Activated naive CD8-positive, alpha-beta T cell treated with anti-CD3 and anti-CD28 coated beads, Interleukin-2, amount 10 ng/mL, durations not matched to agents 7 days and 5 days (primary cell): ENCODE measurements at places on chromosomes 12 and 14. TPM values are rescaled to one million over a fixed set of nuclear protein-coding genes. Genes with fewer than 3 reads are reported as not detected.

DNA sequence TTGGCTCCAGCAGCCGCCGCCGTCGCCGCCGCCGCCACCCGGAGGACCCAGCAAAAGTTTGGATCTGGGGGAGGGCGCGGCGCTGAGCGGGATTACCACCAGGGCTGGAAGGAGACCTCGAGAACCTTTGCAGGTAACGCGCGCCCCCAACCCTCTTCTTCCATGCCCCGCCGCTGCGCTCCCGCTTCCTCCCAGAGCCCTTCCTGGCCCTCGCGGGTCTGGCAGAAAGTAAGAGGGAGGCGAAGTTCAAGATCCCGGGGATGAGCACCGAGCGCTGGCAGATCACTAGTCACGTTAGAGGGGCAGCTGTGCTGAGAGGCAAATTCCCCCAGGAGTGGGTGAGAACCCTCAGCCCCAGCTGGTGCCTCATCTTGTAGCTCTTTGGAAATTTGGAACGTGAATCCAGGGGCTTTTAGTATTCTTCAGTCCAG is 3.9 kb downstream of the FLRT2 start:
- DNase-seq, result no peak

DNA sequence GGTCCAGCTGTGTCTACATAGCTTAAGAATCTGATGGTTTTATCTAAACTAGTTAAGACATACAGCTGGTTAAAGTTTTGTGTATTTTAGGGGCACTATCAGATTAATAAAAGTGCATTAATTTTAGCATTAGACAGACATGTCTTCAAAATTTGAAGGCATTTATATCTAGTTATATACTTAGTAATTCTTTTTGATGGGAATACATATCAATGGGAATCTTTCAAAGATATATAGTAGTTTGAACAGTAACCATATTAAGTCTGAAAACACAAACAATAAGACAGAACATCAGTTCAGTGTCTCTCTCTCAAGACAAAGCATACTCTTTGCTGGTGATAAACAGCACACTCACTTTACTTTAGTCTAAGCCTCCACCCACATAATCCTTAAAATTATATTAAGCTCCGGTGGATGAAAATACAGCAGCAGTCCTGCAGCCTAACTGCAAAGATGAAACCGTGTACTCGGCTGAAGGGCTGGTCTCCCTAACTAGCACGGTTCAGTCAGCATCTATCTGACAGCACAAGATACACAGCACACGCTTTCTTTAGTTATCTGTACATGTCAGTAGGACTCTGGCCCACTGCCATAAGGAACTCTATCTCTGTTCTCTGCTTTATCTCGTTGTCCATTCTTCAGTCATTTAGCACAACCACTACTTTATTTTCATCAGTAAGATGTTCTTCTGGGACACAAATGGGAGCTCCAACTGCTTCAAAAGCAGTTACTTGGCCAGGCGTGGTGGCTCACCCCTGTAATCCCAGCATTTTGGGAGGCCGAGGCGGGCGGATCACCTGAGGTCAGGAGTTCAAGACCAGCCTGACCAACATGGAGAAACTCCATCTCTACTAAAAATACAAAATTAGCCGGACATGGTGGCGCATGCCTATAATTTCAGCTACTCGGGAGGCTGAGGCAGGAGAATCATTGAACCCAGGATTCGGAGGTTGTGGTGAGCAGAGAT is 80.5 kb downstream of the MED13L start:
- no peak for DNase-seq

- no peak for DNase-seq
These were observed 6.0 kb downstream of the RFX4 start for GRCh38 chr12:106588771-106589170.

AICDA gene
- total RNA-seq, result not detected

DNA sequence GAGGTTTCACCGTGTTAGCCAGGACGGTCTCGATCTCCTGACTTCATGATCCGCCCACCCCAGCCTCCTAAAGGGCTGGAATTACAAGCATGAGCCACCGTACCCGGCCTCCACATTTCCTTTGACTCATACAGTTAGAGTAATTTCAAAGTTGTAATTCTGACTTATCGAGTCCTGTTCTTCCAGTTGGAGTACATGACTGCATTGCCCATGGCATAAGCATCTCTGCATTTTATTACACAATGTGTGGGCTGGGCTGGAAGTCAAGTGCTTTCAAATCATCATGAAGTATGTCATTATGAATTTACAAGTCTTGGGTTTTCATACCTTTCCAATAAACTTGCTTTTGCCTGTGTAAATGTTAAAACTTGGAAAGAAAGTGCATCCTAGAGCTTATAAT is 1295.7 kb upstream of the FLRT2 start:
- DNase-seq, result no peak

DNA sequence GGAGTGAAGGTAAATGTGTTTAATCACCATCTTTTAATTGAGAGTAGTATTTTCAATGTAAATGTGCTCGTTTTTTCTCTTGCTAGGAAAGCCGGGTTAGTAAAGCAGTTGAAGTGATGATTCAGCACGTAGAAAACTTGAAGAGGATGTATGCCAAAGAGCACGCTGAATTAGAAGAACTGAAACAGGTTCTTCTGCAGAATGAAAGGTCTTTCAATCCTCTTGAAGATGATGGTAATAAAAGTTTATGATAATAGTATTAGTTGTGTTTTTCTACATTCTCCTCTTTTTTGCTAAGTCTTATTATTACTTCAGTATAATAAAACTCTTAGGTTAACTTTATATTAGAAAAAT is 93.9 kb downstream of the DNAI7 start:
- DNase-seq, result no peak

SLCO1A2 gene
- not detected for total RNA-seq

GRCh38 chr12:34377243-34378035 is 355.1 kb downstream of the ALG10 start:
- DNase-seq, result no peak

DNA sequence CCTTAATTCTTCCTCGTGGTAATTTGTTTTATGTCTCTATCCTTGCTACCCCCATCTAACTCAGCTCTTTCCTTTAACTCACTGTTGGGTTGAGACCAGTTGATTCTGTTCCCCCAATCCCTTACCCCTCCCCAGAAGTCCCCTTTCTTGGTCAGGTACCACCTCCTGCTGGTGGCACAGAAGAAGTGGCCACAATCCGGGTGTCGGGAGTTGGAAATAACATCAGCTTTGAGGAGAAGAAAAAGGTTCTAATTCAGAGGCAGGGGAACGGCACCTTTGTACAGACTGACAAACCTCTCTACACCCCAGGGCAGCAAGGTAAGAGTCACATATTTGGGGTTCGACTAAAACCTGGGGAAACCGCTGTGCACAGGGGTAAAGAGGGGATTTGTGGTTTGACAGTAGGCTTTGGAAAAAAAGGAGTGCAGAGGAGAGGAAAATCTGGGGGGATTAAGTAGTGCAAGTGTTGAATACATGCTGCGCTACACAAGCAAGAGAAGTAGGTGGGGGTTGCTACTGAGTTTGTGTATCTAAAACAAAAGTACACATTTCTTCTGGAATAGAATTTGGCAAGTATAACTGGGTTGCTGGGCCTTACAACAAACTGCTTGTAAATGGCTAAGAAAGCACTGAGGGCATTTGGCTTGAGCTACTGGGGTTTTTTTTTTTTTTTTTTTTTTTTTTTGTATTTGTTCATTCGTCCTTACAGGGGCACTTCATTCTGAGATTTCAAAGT is 1.3 kb downstream of the A2ML1 start:
- DNase-seq, result no peak

DNA sequence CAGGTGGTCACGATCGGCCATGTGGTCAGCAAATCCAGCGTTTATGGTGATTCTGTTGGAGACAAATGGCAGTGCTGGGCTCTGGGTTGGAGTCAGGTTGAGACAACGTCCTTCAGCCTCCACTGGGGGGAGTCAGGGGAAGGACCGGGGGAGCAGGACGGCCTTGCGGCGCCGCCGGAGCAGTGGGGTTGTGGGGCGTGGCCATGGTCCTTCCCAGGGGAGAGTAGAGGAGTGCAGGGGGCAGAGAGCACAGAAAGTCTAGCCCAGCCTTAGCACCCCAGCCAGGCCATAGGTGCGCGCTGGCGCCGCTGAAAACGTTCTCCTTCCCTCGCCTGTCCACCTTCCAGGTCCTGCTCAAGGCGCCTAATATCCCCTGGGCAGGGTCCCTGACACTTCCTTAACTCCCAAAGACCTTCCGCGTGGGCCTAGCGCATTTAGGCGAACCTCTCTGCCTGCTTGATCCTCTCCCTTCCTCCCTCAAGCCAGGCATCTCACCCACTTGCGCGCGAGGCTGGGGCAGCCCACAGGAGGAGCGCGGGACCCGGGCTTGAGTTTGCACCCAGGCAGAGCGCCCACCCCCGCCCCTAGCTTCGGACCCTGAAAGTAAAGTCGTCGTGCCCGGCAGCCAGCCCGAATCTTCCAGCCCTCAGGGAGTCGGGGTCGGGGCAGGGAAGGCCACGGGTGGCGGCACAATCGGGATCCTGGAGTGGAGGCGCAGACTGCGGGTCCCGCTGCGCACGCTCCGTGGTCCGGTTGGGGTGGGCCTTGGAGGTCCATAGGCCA is 3.1 kb upstream of the KIF26A start:
- peak; percentile 33 for DNase-seq

DNA sequence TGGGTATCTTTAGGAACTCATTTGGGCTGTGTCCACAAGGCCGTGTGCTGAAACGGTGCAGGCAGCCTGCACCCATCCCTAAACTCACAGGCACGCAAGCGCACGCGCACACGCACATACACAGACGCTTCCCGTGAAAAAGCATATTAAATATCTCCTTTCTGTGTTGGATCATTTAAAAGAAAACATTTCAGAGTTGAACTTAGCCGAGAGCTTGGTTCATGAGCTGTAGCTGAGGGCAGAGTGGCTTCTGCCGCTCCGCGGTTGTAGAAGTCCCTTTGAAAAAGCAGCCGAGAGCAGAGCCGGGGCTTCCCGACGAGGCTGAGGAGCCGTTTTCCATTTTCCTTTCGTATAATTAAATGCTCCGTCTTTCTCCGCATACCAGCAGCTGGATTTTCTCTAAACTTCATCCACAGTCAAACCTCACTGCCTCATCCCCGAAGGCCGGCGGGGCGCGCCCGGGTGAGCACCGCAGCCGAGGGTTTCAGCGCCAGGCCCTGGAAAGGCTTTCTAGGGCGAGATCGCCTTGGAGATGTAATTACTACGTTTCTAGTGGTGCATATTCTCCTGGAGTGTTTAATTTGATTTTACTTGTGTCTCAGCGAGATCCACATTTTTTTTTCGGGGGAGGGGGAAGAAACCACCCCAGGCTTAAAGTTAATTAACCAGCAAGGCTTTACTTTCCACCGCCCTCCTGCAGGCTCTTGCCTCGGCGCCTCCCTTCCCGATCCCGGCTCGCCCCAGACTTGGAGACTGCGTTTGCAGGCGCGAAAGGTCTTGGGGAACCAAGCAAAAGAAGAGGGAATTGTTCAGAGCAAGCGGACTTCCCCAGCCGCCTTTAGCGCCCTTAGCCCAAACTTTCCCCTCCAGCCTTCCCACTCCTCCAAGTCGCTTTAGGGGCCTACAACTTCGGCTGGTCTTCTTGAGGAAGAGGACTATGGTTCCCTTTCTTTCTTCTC is 3.0 kb upstream of the HOXC13 start:
- DNase-seq, result no peak

GRCh38 chr12:58897969-58898368 is 22.3 kb downstream of the LRIG3 start:
- DNase-seq, result no peak

DNA sequence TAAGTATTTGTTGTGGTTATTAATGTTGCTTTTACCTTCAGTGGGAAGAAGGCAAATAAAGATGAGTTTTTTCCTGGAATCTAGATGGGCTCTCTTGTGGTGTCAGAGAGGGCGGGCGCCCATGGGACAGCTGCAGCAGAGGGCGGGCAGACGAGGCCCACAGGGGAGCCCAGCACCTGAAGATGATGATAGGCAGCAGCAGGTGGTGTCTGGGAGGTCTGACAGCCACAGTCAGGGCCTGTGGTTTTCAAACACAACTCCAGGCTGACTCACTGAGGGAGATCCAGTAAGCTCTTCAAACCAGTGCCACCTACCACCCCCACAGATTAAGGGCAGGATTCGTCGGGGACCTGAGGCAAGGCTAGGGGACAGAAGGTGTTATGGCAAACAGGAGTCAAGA is 42.8 kb downstream of the NKX2-1 start:
- DNase-seq, result no peak
